ENCODE measurements at places on chromosomes 16 and 17.

DNA sequence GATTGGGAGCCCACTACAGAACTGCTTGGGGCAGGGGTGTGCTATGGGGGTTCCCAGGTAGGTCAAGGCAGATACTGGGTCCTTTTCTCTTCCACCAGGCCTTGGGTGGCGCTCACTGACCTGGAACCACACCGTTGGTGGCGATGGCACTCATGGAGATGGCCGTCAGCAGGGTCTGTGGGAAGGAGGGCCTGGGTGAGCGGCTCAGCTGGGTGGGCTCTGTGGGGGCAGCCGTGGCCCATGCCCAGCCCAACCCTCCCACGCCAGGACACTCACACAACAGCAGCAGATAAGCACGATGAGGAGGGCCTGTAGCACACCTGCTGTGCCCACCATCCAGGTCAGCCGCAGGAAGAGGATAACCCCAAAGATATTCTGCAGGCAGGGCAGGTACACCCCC lies 10.8 kb downstream of the SLC12A4 start:
- DNase-seq: no peak

DNA sequence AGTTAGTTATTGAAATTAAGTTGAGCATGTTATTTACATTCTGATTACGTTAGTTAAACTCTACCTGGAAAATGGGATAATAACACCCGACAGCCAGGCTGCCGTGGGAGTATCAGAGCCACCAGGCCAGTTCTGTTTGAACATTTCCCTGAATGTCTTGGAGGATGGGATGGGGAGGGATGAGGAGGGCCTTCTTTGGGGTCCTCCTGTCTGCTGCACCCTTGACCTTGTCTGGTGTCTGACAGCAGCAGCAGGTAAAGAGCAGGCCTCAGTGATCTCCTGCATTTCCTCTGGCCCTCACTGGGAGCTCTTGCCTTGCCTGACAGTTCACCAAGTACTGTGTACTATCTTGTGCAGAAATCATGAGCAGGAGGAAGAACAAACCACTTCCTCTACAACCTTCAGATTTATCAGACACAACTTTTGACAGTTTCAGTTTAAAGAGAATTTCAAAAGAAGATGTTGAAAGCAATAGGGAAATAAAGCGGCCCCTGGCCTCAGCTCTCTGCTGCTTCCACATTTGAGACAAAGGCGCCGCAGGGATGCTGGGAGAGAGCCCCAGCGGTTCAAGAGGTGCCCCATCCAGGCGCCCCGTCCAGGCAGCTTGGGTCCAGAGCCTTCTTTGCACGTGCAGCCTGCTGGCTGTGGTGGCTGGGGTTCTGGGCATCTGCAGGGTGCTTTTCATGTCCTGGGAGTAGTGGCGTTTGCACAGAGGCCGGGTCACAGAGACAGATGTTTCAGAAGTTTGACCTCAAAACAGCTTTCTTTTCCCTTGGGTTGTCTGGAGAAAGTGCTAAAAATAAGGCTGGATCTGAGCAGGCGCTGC lies 25.3 kb downstream of the CMIP start:
- no peak for DNase-seq

GRCh38 chr17:81197831-81198490 lies 24.8 kb downstream of the CEP131 start:
- no peak for DNase-seq

GRCh38 chr17:63362115-63362514 lies 84.0 kb downstream of the CYB561 start:
- DNase-seq: no peak

DNA sequence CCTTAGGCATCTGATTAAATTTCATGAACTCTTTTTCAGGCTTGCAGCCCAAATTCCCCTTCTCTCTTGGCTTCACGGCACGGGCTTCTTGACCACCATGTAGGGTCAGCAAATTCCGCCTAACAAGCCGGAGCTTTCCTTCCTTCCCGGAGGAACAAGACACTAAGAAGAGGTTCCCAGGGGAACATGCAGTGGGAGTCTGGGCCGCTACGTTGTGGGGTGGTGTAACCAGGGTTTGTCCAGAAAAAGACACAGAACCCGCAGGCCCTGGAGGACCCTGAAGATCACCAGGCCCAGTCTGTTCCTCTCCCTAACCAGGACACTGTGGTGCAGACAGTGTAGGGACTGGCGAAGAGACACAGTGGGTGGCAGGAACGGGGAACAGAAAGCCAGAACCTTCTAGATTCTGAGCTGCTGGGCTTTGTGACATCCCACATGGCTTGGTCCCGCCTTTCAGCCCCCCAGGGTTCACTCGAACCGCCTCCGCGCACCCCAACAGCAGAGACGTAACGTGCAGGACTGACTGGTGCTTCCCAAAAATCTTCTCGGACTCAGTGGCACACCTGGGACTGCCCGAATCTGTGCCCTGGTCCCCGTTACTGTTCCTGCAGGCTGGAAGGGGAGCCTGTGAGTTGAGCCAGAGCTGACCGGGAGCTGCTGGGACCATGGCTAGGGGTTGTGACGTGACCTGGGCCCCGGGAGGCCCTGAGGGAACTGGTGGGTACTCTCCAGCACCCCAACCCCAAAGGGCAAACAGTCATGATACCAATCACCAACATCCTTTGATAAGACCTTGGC lies 55.2 kb downstream of the TBC1D16 start:
- DNase-seq: no peak

DNA sequence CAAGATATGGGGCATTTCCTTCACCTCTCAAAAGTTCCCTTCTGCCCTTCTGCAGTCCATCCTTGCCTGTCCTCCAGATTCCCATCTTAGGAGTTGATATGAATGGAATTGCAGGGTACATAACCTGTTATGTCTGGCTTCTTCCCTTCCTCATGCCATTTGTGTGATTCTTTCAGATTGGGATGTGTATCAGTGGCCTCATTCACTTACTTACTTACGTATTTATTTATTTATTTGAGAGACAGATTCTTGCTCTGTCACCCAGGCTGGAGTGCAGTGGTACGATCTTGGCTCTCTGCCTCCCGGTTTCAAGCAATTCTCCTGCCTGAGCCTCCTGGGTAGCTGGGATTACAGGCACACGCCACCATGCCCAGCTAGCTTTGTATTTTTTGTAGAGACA lies 6.2 kb upstream of the TMEM94 start:
- DNase-seq: no peak

DNA sequence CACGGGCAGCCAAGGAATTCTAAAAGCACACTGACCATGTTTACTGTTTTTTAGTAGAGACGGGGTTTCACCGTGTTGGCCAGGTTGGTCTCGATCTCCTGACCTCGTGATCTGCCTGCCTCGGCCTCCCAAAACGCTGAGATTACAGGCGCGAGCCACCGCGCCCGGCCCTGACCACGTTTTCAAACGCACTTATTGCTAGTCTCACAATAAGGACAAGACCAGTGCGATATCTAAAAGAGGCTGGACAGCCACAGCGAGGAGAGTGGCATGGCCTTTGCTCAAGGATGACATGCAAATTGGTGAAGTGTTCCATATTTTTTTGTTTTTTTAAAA lies 35.0 kb upstream of the CLEC18B start:
- no peak for DNase-seq

DNA sequence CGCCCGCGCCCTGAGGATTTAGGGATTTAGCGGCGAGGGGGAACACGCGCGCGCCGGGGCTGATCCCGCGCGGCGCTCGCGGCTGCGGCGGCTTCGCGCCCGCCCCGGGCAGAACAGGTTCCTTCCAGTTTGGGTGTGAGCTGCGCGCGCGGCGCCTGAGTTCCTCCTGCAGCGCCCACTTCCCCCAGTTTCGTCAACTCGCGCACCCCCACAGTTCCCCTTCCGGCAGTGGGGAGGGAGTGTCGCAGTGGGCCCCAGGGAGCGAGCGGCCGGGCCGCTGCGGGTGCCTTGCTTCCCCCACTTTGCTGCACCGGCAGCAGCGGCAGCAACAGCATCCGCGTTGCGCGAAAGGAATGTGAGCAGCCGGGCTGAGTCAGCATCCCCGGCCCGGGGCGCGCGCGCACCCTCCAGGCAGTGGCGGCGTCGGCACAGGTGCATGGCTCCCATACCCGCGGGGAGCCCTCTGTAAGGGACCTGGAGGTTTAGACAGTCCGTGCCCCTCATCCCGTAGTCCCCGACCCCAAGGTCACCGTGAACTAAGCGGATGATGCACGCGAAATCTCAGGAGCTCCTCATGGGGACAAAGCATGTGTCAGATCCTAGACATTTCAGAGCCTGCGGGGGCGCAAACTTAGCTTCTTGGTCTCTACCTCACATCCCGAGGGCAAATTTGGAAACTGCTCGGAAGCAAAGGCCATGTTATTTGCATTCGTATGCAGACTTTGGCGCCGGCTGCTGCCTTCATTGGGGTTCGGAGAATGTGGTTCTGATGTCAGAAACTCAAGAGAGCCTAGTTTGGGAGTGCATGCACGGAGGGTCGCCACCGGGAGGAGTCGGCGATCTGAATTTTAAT lies 767 bp downstream of the ARSG start:
- peak; percentile 87 for DNase-seq

DNA sequence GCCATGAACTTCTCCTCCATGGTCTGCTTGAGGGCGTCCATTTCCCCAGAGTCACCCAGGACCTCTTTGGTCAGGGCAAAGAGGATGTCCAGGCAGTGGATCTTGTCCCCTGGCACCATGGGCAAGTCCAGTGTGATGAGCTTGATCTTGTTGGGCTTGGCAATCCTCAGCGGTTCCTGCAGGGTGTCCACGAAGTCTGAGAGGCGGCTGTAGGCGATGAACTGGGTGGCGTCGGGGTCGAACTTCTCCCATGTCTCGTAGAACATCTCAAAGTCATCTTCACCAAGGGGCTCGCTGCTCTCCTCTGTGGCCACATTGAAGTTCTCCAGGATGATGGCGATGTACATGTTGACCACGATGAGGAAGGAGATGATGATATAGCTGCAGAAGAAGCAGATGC lies 9.0 kb upstream of the CD79B start:
- no peak for DNase-seq

DNA sequence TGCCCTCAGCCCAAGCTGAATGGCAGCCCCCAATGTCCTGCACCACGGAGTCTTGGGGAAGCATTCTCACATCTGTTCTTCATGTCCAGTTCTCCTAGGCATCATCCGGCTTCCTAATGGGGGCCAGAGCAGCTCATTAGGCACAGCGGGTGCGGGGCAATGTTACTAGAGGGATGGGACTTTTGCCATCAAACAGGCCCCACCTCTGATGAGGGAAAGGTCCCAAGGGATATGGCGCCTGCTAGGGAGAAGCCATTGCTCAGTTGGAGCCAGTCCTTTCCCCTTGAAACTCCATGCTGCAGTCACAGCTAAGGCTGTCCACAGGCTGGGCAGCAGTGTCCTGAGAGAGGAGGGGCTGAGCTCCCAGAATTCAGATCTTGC lies 1.7 kb upstream of the DPH1 start:
- DNase-seq: no peak

DNA sequence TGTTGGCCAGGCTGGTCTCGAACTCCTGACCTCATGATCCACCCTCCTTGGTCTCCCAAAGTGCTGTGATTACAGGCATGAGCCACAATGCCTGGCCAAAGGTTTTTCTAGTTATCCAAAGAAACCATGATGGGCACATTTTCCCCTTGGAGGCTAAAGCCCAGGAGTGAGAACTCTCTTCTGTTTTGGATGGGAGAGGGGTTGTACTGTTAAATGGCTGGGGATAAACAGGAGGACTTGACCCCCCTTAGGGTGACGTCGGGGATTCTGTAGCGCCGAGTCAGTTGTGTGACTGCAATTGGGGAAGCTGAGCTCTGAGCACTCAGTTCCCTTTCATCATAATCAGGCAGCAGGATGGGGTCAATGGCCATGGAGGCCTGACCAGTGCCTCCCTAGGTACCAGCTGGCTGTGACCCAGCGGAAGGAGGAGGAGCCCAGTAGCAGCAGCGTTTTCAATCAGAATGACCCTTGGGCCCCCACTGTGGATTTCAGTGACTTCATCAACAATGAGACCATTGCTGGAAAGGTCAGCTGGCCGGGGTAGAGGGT lies 4.1 kb downstream of the AOC3 start:
- DNase-seq: no peak

DNA sequence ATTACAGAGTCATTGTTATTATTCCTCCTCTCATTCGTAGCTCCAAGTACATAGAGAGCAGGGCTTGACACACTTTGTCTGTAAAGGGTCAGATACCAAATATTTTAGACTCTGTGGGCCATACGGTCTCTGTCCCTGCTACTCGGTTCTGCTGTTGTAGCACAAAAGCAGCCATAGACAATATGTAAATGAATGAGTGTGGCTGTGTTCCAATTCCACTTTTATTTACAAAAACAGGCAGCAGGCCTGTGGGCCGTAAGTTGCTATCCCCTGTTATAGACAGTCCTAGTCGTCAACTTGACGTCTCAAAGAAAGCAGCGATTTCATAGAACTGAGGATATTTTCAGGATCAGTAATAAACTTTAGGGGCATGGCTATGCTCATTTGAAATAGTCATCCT lies 161.6 kb downstream of the MSI2 start:
- no peak for DNase-seq

DNA sequence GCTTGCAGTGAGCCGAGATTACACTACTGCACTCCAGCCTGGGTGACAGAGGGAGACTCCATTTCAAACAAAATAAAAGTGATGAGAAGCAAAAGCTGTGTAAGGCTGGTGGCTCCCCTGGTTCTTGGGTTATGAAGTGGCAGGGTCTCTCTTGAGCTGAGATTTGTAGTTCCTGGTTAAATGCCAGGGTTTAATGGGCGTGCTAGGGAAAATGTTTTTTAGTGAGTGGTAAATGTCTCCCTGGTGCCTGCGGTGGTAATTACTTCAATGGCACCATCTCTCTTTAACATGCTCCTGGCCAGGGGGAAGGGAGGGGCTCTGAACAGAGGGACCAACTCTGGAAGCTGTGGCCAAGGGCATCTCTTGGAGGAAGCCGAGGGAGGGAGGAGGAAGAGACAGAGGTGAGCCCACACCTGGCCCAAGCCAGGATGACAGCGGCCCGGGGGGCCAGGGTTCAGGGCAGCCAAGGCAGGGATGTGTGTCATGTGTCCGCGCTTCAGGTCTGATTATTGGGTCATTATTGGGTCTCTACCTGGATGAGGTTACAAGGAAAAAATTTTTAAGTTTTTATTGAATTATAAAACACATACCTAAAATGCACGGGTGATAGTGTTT lies 17.8 kb upstream of the RPL38 start:
- no peak for DNase-seq
